T-helper 2 cell (primary cell): ENCODE measurements at places on chromosomes 1 and 21.
A peak's percentile ranks its signal among the peaks of the same experiment; 100 is the strongest.

GRCh38 chr1:219917851-219918466, 10.4 kb downstream of the SLC30A10 start:
- no peak for DNase-seq

GRCh38 chr1:42006836-42007235, 88.1 kb upstream of the HIVEP3 start:
- no peak for DNase-seq

GRCh38 chr21:25569084-25569483, 38.2 kb downstream of the MRPL39 start:
- no peak for DNase-seq

GRCh38 chr1:32962248-32962896, 2.2 kb downstream of the RNF19B start:
- peak; percentile 76 for DNase-seq

- DNase-seq = no peak
Observed at GRCh38 chr1:234916840-234917239, 211.8 kb downstream of the TOMM20 start.

GRCh38 chr1:19169642-19170041, 40.4 kb downstream of the UBR4 start:
- DNase-seq = no peak

DNA sequence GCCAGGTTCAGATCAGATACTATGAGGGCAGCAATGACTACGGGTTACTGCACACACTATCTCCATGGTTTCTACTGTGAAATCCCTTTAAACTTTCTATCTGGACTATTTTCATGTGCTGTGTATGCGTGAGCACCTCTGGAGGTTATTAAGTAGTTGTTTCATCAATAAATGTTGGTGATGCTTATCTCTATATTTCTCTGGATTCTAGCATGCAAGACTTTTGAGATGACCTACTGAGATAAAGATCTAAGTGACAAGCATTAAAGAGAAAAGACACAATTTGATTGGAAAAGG, 194.0 kb downstream of the NRIP1 start:
- DNase-seq = no peak

DNA sequence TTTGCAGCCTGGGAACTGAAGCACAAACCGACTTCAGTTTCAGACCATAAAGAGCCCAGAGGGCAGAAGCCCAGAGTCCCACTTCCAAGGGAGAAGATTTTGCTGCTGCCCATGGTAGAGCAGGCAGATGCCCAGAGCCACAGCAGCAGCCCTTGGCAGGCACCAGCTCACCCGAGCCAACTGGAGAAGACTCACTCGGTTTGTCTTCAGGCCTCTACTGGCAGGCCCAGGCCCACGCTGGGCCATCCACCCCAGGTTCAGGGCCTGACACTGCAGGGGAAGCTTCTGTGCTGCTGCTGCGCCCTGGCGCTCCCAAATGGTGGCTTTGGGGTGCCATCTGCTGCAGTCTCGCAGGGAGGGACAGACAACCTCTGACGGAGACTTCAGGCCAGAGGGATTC, 33.3 kb downstream of the SLC66A1 start:
- no peak for DNase-seq

DNA sequence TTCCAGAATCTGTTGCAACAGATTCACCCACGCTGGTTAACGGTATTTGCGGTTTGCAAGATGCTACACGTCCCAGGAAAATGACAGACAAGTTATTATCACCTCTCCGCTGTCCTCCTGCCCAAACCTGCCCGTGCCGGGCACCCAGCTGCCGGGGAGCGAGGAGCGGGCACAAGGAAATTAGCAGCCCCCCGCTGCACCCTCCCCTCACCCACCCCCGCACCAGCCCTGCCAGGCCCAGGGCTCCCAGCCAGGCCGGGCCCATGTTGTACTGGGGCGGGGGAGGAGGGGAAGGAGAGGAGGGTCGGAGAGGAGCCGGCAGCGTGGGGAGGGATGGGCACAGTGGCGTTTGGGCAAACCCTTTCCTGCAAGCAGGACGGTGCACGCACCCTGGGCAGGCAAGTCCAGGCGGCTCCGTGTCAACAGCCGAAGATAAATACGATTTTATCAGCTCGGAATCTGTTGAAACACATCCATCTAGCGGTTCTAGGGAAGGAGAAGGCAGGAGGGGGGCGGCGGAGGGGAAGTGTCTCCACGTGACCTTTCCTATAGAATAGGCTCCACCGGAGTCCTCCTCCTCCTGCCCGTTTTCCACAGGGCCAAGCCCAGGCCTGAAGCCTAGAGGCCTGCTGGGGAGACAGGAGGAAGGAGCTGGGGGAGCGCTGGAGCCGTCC, 35.1 kb upstream of the CCDC27 start:
- no peak for DNase-seq

DNA sequence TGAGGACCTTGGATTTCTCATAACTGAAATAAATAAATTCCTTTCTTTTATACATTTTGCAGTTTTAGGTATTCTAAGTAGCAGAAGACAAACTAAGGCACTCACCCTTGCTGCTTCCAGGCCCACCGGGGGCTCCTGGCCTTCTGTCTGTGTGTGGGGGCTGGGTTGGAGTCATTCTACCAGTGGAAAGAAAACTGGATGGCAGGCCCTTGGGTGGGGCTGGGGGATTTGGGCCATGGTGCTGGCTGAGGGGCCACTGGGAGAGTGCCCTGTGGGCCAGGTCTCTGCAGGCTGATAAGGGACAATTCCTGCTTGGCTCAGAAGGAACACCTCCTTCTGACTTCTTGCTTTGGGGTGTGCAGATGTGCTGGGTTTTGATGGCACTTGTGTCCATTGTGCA, 54.0 kb upstream of the CSF3R start:
- no peak for DNase-seq

GRCh38 chr1:7403265-7404045, 367.6 kb upstream of the VAMP3 start:
- no peak for DNase-seq

DNA sequence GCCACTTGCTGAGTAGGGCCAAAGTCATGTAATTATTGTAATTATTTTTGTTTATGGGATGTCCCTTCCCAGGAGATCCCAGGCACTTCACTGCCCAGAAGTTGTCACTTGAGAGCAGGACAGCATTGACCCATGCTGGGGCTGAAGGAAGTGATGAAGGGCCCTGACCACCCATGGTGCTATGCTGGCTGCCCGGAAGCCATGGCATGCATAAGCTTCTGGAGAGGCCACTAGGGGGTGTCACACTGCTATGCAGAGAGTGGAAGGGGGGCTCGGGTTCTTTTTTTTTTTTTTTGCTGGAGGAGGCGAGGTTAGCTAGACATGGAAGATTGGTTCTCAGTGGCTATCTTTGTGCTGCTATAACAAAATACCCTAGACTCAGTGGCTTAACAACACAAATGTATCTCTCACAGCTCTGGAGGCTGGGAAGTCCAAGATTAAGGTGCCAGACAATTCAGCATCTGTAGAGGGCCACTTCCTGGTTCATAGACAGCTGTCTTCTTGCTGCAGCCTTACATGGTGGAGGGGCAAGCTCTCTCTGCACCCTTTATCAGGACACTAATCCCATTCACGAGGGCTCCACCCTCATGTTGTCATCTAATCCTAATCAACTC, 84.9 kb downstream of the CNIH3 start:
- no peak for DNase-seq
